Neural crest cell (in vitro differentiated cells): ENCODE measurements at places on chromosomes 7 and 10. TPM values are rescaled to one million over a fixed set of nuclear protein-coding genes. Genes with fewer than 3 reads are reported as not detected.

DNA sequence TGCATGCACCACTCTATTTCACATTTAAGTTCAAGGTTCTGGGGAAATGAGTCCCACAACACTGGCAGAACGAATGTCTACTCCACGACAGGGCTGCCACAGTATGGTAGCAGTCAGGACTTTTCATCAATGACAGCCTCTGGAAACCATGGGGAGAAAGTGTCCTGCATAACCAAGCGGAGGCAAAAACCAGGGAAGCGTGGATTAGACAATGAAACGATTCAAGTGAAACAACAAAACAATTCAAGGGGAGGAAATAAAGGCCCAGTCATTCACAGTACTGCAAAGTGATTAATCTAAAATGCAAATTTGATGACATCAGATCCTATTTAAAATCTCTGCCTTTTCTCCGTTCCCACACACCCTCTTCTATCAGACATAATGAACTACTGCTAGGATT lies 168.2 kb downstream of the DPY19L1 start:
- peaks cover 23% of the 10 kb centered on the region for H3K4me1 ChIP-seq
- H3K27ac ChIP-seq = peak overlapping the region; percentile 93
- H3K4me3 ChIP-seq = no peak overlapping the region
- no peaks in the 10 kb centered on the region for H3K27me3 ChIP-seq
- no peaks in the 10 kb centered on the region for H3K36me3 ChIP-seq

DNA sequence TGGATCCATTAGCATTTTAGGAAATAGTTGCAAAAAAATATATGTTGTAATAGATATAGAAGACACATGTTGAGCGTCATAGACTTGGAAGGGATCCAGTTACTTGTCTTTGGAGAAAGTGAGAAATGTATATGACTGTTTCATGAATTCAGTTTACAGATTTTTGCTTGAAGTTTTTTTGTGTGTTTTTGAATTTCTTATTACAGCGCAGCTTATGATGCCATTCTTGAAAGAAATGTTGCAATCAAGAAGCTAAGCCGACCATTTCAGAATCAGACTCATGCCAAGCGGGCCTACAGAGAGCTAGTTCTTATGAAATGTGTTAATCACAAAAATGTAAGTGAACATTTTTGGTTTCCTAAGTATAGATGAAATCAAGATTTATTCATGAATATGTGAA lies 98.2 kb downstream of the MAPK8 start:
- H3K27me3 ChIP-seq = no peaks in the 10 kb centered on the region
- peaks cover 2% of the 10 kb centered on the region for H3K36me3 ChIP-seq
- DNase-seq = no peak
- H3K4me3 ChIP-seq = no peak overlapping the region
- H3K4me1 ChIP-seq = peaks cover 18% of the 10 kb centered on the region
- no peak overlapping the region for H3K27ac ChIP-seq

- H3K4me3 ChIP-seq = no peak overlapping the region
- no peaks in the 10 kb centered on the region for H3K36me3 ChIP-seq
- DNase-seq = no peak
- peaks cover 71% of the 10 kb centered on the region for H3K27me3 ChIP-seq
- H3K4me1 ChIP-seq = peaks cover 8% of the 10 kb centered on the region
- H3K27ac ChIP-seq = no peak overlapping the region
Observed at GRCh38 chr10:45376371-45376801, 2.4 kb downstream of the ALOX5 start.

DNA sequence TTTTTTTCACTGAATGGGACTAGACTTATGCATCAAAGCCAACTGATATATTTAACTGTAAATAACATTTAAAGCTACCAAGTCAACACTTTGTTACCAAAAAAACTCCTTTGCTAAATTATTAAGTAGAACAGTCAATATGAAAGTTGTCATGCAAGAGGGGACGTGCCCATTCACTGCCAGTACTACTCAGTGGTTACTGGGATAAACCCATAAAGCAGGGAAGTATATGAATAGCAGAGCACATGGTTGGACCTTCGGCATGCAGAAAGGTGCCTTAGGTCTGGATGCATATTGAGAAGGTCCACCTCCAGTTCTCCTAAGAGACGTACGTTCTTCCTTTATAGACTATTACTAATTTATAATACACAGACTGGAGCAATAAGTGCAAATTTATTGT lies 120.1 kb downstream of the SVOPL start:
- H3K27ac ChIP-seq = no peak overlapping the region
- H3K27me3 ChIP-seq = no peaks in the 10 kb centered on the region
- peaks cover 48% of the 10 kb centered on the region for H3K36me3 ChIP-seq
- DNase-seq = no peak
- no peaks in the 10 kb centered on the region for H3K4me1 ChIP-seq

- H3K4me3 ChIP-seq = no peak overlapping the region
- H3K27me3 ChIP-seq = peaks cover 54% of the 10 kb centered on the region
- DNase-seq = no peak
- H3K4me1 ChIP-seq = peaks cover 21% of the 10 kb centered on the region
- no peak overlapping the region for H3K27ac ChIP-seq
Observed at GRCh38 chr10:100890141-100890672, 22.6 kb upstream of the SLF2 start.

DNA sequence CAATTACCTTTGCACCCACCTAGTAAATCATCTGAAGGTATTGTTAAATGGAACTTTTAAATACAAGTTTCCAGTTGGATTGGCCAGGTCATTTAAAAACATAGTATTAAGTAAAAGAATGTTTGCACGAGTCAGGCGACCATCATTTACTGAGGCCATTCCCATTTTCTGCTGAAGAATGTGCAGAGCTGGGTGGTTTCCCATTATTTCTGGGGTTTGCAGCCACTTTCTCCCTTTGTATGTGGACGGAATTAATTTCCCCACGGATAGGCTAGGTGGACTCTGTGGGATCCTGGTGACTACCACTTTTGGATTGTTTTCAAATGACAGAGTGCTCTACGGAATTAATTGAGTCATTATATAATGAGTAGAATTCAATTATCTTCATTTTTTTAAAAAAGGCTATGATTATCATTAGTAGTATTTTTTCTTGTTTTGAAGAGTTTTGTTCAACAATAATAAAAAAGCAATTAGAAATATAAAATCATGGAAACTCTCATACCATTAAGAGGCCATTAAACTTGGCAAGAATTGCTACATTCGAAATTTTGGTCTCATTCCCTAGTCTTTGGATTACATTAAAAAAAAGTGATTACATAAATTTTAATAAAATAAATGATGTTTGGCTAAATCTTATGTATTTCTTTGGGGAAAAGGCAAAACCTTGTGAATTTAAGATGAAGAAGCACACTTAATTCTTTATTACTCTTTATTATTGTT lies 120.4 kb upstream of the FZD8 start:
- no peak for DNase-seq
- H3K4me3 ChIP-seq = no peak overlapping the region
- no peaks in the 10 kb centered on the region for H3K36me3 ChIP-seq
- no peak overlapping the region for H3K27ac ChIP-seq

- H3K4me3 ChIP-seq = no peak overlapping the region
- peaks cover 4% of the 10 kb centered on the region for H3K4me1 ChIP-seq
- H3K27ac ChIP-seq = no peak overlapping the region
- no peaks in the 10 kb centered on the region for H3K36me3 ChIP-seq
- DNase-seq = no peak
- H3K27me3 ChIP-seq = no peaks in the 10 kb centered on the region
Observed at GRCh38 chr10:12380999-12381398, 31.7 kb downstream of the CAMK1D start.

DNA sequence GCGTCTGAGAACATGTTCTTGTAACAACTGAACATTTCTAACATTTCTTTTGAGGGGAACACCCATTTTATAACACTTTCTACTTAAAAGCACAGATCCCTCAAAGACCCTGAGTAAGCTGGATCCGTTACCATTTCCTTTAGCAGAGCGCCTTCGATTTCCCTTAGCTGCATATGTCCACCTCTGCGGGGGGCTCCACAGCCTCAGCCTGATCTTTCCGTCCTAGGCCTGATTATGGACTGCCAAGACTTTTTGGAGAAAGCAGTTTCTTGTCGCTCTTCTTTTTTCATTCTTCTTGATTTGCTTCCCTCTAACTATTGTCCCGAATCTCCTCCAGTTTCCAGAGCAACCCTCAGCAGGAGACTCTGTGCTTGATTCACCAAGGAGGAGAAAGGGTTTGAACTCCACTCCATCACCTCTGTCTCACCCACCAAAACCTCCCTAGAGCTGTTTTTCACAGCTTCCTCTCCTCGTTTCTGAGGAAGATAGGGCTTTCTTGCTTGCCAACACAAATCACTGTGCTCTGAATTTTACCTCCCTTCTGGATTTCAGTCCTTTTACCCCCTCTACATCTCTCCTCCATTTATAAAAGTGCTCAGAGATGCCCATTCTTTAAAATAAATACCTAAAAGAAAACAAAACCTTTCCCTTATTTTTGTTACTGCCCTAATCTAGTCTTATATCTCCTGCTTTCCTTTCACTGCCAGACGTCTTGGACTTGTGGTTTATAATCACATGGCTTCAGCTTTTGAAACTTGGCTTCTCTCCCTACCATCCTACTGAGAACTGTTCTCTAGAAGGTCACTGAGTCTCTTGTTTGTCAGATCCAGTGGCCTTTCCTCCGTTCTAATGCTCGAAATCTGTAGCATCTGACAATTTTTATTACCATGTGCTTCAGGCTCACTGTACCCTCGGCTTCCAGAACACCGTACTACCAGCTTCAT lies 30.5 kb upstream of the ZRANB1 start:
- H3K4me1 ChIP-seq = peaks cover 4% of the 10 kb centered on the region
- no peak overlapping the region for H3K27ac ChIP-seq
- no peaks in the 10 kb centered on the region for H3K36me3 ChIP-seq
- peaks cover 18% of the 10 kb centered on the region for H3K27me3 ChIP-seq
- H3K4me3 ChIP-seq = no peak overlapping the region

GRCh38 chr7:92833766-92834506 lies 2.4 kb downstream of the CDK6 start:
- H3K4me3 ChIP-seq = peak overlapping the region; percentile 97
- H3K27me3 ChIP-seq = peaks cover 28% of the 10 kb centered on the region
- H3K36me3 ChIP-seq = no peaks in the 10 kb centered on the region
- H3K27ac ChIP-seq = peak overlapping the region; percentile 97
- H3K4me1 ChIP-seq = peaks cover 50% of the 10 kb centered on the region

DNA sequence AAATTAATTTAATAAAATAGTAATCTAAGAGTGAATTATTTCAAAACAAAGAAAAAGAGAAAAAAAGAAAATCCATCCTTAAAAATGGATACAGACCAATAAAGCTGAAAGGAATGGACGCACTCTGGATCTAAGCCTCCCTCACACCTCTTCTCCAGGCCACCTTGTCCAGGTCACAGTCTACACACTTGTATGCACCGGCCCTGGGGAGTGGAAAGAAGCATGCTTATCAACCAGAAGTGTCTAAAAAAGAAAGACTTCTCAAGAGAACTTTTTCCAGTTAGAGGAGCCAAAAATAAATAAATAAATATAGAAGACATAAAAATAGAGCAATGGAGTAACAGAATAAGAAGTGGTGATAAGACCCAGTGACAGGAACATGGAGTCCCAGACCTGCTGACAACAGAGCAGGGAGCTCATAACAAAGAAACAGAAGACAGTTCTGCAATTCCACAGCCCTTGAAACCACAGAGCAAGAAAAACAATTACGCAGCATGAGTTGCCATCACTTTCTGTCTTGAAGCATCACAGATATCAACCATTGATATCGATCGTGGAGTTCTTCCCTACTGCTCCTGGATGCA lies 311.7 kb upstream of the NFE2L3 start:
- no peaks in the 10 kb centered on the region for H3K36me3 ChIP-seq
- peaks cover 10% of the 10 kb centered on the region for H3K27me3 ChIP-seq
- H3K4me1 ChIP-seq = peaks cover 20% of the 10 kb centered on the region
- no peak overlapping the region for H3K27ac ChIP-seq
- DNase-seq = no peak

DNA sequence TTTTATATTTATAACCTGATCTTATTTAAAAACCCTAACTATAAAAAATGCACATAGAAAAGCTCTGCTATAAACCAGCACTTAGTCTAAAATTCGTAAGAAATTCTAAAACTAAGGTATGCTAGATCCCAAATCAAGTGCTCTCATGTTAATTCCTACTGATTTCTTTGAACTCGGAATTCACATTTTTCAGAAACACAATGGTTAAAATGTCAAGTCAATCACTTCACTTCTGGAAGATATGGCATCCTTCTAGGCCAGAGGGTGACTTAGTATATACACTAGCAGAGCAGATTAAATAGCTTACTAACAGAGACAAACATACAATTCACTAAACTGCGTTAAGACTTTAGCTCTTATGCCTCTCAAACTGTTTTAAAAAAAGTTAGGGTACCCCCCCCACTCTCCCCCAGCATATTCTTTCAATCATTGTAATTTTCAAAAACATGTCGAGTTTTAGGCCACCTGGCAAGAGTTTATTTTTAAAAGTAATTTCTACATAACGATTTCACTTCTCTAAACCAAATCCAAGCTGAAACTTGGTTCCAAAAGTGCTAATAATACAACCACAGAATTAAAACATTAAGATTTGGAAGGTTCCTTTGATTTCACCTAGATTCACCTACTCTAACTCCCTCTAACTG lies 129.4 kb downstream of the NRBF2 start:
- H3K36me3 ChIP-seq = peaks cover 9% of the 10 kb centered on the region
- H3K27me3 ChIP-seq = no peaks in the 10 kb centered on the region
- H3K27ac ChIP-seq = no peak overlapping the region
- peak overlapping the region; percentile 56 for H3K4me3 ChIP-seq
- H3K4me1 ChIP-seq = peaks cover 51% of the 10 kb centered on the region

GRCh38 chr7:25906003-25906402 lies 246.0 kb upstream of the NFE2L3 start:
- no peaks in the 10 kb centered on the region for H3K4me1 ChIP-seq
- no peak for DNase-seq
- H3K27me3 ChIP-seq = no peaks in the 10 kb centered on the region
- no peaks in the 10 kb centered on the region for H3K36me3 ChIP-seq

DNA sequence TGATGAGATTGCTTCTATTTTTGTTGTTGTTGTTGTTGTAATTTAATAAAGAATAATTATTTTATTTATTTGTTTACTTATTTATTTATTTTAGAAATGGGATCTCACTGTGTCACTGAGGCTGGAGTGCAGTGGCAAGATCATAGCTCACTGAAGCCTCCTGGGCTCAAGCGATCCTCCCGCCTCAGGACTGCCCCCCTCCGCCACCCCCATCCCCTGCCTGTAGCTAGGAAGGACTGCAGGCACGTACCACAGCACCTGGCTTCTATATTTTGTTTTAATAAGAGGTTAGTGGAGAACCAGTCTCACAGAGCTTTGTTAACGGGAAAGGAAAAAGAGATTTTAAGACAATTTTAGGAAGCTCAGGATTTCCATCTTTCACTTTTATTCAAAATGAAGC lies 19.5 kb upstream of the SMC3 start:
- no peaks in the 10 kb centered on the region for H3K36me3 ChIP-seq
- H3K27me3 ChIP-seq = peaks cover 33% of the 10 kb centered on the region
- H3K27ac ChIP-seq = no peak overlapping the region
- H3K4me3 ChIP-seq = no peak overlapping the region

GRCh38 chr10:29183301-29183945 lies 105.4 kb upstream of the LYZL1 start:
- H3K4me3 ChIP-seq = no peak overlapping the region
- H3K4me1 ChIP-seq = peaks cover 5% of the 10 kb centered on the region
- H3K36me3 ChIP-seq = no peaks in the 10 kb centered on the region
- no peak overlapping the region for H3K27ac ChIP-seq

- H3K27ac ChIP-seq = no peak overlapping the region
- H3K4me1 ChIP-seq = no peaks in the 10 kb centered on the region
- no peak overlapping the region for H3K4me3 ChIP-seq
- H3K27me3 ChIP-seq = no peaks in the 10 kb centered on the region
- peaks cover 19% of the 10 kb centered on the region for H3K36me3 ChIP-seq
Observed at GRCh38 chr10:48406658-48407057, 100.2 kb downstream of the MAPK8 start.

The LLCFC1 gene
- not detected in 2 replicates for total RNA-seq
